ENCODE measurements at places on chromosomes 11 and 22. TPM values are rescaled to one million over a fixed set of nuclear protein-coding genes. Genes with fewer than 3 reads are reported as not detected.

MAJIN gene
- total RNA-seq, result not detected

OR5B21 gene
- total RNA-seq, result not detected

GNAZ gene
- total RNA-seq, result 3.6 TPM

FOXRED1 gene
- 33.3 TPM for total RNA-seq

TMEM132A gene
- total RNA-seq, result not detected

SPDYC gene
- total RNA-seq, result not detected

TBX10 gene
- total RNA-seq, result not detected

KCTD17 gene
- 33.5 TPM for total RNA-seq

PRR33 gene
- total RNA-seq, result not detected

GGTLC2 gene
- total RNA-seq, result not detected

P2RX6 gene
- 0.59 TPM for total RNA-seq

ADAMTS15 gene
- total RNA-seq, result not detected

CHRDL2 gene
- not detected for total RNA-seq

NTM gene
- total RNA-seq, result not detected

DENND6B gene
- 2.1 TPM for total RNA-seq

ACR gene
- total RNA-seq, result not detected

TRIM6 gene
- not detected for total RNA-seq

ANGPTL5 gene
- total RNA-seq, result not detected

PTGDR2 gene
- 2.3 TPM for total RNA-seq

CYB5R2 gene
- not detected for total RNA-seq

OR6A2 gene
- not detected for total RNA-seq

FSHB gene
- not detected for total RNA-seq

PHF21B gene
- not detected for total RNA-seq
